ENCODE measurements at places on chromosomes 4 and X.

- no peak for DNase-seq
These were observed 5.1 kb upstream of the PRMT9 start for GRCh38 chr4:147689067-147689466.

DNA sequence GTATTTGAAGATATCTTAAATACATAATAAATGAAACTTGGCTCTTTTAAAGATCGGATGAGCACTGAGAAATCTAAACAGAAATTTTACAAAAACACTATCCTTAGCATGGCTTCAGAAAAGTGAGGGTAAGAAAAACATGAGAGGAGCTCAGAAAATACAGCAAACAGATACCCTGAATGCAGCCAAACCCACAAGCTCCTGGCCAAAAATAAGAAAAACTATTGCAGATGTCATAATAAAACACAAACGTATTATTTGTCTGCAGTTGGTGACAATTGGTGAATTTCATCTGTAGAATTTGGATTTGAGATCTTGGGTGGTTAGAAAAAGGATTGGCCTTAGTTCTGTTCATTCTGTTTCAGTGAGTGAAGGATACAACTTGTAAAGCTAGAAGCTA, 603.9 kb downstream of the INPP4B start:
- DNase-seq: no peak

- no peak for DNase-seq
These were observed 6.0 kb upstream of the BMP2K start for GRCh38 chr4:78770091-78770642.

GRCh38 chr4:172207258-172207657, 394.1 kb downstream of the GALNTL6 start:
- DNase-seq: no peak

All from RPMI7951 (cell line).